SK-N-SH (cell line): ENCODE measurements at places on chromosomes 11 and 22. TPM values are rescaled to one million over a fixed set of nuclear protein-coding genes. Genes with fewer than 3 reads are reported as not detected.

The NUP160 gene
- 19.3 and 27.1 TPM in 2 replicates for polyA plus RNA-seq

The CASP5 gene
- polyA plus RNA-seq: not detected in 2 replicates

The CCDC157 gene
- 5.8 and 7.9 TPM in 2 replicates for polyA plus RNA-seq

The SNX32 gene
- polyA plus RNA-seq: 0.81 and 1.0 TPM in 2 replicates

DNA sequence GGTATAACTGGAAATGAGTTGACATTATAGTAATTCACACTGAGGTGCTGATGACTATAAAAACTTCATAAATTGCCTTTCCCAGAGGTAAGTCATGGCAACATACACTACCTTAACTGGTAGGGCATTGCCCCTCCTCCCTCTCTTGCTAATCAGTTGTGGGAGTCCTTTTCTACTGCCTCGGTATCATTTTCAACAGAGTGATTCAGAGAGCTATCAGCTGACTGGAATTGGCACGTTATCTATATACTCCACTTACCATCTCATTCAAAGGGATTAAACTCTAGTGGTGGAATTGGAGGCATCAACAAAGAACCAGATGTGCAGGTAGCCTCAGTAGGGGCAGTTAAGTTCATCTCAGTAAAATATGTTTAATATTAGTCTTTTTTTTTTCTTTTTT, 8.0 kb upstream of the NUP160 start:
- H3K4me1 ChIP-seq: peaks cover 12% of the 10 kb centered on the region; the same call in 1 of the 2 replicates
- H3K4me3 ChIP-seq: no peak overlapping the region
- no peak for DNase-seq
- no peaks in the 10 kb centered on the region for H3K27me3 ChIP-seq

- H3K27me3 ChIP-seq: no peaks in the 10 kb centered on the region
- no peak overlapping the region for H3K27ac ChIP-seq
- DNase-seq: no peak
These were observed 47.8 kb upstream of the TMEM45B start for GRCh38 chr11:129767827-129768226.

DNA sequence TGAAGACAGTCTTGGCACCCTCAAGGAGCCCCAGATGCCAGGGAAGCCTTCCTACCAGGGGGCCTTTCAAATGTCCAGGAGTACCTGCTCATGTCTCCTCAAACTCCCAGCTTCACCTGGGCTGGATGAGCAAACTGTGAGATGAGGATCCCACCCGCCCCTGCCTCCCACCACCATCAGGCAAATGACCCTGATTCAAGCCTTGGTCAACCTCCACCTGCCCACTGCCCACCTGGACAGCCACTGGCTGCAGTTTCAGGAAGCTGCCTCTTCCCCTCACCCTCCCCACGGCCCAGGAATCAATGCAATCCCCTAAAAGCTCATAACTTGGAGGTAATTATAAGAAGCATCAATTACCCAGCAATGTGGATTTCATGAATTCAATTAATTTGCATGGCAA, 122.7 kb downstream of the BUD13 start:
- no peaks in the 10 kb centered on the region for H3K4me1 ChIP-seq
- no peaks in the 10 kb centered on the region; the same call in 1 of the 2 replicates for H3K27me3 ChIP-seq
- H3K36me3 ChIP-seq: no peaks in the 10 kb centered on the region
- DNase-seq: no peak
- no peak overlapping the region for H3K27ac ChIP-seq
- H3K4me3 ChIP-seq: no peak overlapping the region

DNA sequence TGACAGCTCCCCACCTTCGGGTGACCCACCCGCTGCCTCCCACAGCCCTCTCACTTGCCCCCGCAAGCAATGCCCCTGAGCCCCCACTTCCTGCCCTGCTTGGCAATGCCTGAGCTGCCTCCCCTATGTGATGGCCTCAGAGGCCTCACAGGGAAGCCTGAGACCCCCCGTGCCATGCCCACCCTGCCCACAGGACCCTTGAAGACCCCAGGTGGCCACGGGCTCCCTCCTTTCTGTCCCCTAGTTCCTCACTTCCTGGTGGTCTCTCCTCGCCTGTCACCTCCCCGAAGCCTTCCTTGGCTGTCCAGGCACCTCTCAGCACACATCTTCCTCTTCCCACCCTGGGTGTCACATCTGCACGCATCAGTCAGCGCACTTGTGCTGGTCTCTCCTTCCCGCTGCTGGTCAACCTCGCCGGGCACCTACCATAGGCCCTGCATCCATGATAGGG, 90.5 kb downstream of the BRD1 start:
- peaks cover 19% of the 10 kb centered on the region; the same call in 1 of the 2 replicates for H3K4me1 ChIP-seq
- peak overlapping the region; percentile 50; the same call in 1 of the 2 replicates for H3K27ac ChIP-seq
- no peaks in the 10 kb centered on the region for H3K36me3 ChIP-seq
- no peak overlapping the region for H3K4me3 ChIP-seq

- no peak overlapping the region for H3K27ac ChIP-seq
- H3K36me3 ChIP-seq: no peaks in the 10 kb centered on the region
- H3K27me3 ChIP-seq: no peaks in the 10 kb centered on the region
These were observed 88.3 kb downstream of the BDNF start for GRCh38 chr11:27611947-27612455.

DNA sequence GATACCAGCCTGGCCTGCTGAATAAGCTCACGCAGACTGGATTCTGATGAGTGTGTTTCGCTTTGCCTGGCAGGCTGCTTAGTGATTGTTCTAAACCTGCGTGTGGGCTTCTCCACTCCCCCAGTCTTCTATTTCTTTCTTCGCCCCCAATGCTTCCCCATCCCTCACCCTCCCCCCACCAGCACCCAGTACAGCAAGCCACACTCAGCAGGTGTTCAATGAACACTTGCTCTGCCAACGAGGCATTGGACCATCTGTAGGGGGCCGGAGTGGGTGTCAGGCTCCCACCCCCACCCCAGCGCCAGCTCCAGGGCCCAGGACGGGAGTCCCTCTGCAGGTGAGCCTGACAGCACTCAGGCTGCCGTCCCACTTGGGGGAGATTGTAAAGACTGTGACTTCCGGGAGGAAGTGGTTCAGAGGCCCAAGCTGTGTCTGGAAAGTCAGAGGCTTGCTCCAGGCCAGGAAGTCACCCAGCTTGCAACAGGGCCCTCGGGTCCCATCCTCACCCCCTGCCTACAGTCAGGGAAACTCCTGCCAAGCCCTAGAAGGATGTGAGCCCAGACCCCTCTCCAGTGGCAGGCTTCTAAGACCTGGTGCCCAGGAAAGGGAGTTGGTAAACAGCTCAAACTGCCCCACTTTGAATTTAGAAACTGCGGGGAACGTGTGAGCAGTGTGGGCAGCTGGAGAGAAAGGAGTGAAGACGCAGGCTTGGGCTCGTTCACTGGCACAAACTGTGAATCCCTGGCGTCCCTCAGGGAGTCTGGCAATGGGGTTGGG, 66.3 kb upstream of the PRDM11 start:
- DNase-seq: no peak
- H3K36me3 ChIP-seq: no peaks in the 10 kb centered on the region
- H3K27me3 ChIP-seq: peaks cover 4% of the 10 kb centered on the region
- H3K27ac ChIP-seq: no peak overlapping the region

GRCh38 chr11:58744988-58745704, 13.4 kb upstream of the GLYAT start:
- H3K4me3 ChIP-seq: no peak overlapping the region
- no peak overlapping the region for H3K27ac ChIP-seq
- no peaks in the 10 kb centered on the region for H3K36me3 ChIP-seq
- no peaks in the 10 kb centered on the region for H3K27me3 ChIP-seq
